Anterior cingulate cortex (tissue), 58 donors: ENCODE measurements at places on chromosomes 16 and 17.

- DNase-seq, result peak; percentile 62
These were observed 23.5 kb upstream of the ITGB4 start for GRCh38 chr17:75697651-75698291.

DNA sequence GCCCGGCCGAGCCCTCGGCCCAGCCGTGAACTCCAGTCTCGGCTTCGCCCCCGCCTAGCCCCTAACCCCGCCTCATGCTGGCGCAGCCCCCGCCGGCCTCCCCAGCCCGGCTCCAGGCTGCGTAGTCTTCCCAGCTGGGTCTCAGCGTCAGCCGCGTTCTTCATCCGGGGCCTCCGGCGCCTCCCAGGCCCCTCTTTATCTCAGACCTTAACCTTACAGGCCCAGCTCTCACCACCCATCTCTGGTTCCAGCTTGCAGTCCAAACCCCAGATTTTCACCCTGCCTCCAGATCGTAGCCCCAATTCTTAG lies at the start of gene PROCA1:
PROCA1 (minus strand) TSS at position 166 of the 309 bp plus-strand sequence. CDS start 228 bp downstream, outside the sequence.
- DNase-seq, result no peak

- DNase-seq, result peak; percentile 70
These were observed 22.7 kb upstream of the GPRC5B start for GRCh38 chr16:19907161-19907992.

GRCh38 chr16:82265809-82266208 lies 95.8 kb upstream of the MPHOSPH6 start:
- DNase-seq, result no peak

DNA sequence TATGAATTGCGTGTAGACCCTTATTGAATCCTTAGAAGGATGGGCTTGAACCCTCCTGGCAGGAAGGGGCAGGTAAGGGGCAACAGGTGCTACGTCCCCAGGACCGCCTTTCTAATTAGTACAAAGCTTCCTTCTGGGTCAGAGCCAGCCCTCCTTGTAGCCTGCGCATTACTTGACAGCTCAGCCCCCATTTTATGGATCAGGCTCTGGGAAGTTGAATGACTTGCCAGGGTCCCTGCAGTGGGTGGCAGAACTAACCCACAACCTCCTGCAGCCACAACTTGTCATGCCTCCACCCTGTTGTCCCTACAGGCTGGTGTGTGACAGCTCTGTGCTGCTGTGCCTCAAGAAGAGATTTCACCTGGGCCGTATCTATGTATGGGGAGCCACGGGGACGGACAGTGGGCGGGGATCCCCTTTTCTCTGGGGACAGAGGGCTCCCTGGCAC lies 2.7 kb downstream of the MYO15B start:
- no peak for DNase-seq

DNA sequence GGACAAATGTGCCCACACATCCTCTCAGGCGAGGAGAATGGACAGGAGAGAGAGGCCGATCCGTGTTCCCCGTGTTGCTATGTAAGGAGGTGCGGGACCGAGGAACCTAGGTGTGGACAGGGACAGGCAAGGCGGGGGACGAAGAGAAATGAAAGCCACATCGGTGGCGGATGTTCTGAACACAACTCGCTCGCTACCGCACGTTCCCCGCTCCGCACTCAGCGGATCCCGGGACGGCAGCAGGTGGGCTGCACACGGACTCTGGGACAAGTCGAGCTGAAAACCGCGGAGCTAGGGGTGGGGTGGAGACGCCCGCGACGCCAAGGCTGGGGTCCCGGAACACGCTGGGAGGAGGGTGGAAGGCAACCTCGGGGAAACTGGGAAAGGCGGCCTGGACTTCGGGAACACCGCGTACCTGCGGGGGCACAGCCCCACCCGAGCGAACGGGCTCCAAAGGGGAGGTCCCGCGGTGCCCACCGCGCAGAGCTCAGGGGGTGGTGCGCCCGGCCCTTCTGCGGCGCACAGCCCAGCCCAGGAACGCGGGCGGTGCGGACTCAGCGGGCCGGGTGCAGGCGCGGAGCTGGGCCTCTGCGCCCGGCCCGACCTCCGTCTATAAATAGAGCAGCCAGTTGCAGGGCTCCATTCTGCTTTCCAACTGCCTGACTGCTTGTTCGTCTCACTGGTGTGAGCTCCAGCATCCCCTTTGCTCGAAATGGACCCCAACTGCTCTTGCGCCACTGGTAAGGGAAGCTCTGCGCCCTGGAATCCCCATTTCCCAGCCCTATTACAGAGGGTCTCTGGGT lies at the start of gene MT1E:
MT1E (plus strand) TSS at position 642 of the 803 bp plus-strand sequence; CDS start at position 713, 71 bp downstream.
- peak; percentile 61 for DNase-seq

GRCh38 chr16:3134338-3135125 lies at the start of gene ZNF213:
ZNF213 (plus strand) TSS chr16:3135029; CDS start chr16:3137281, 2,252 bp downstream.
- peak; percentile 93 for DNase-seq

- no peak for DNase-seq
These were observed 30.9 kb downstream of the ZNF778 start for GRCh38 chr16:89248196-89248982.

GRCh38 chr17:35117984-35118383 lies 1.7 kb downstream of the RAD51D start:
- no peak for DNase-seq

- peak; percentile 22 for DNase-seq
These were observed 41.3 kb downstream of the GAS7 start for GRCh38 chr17:10156948-10157607.

DNA sequence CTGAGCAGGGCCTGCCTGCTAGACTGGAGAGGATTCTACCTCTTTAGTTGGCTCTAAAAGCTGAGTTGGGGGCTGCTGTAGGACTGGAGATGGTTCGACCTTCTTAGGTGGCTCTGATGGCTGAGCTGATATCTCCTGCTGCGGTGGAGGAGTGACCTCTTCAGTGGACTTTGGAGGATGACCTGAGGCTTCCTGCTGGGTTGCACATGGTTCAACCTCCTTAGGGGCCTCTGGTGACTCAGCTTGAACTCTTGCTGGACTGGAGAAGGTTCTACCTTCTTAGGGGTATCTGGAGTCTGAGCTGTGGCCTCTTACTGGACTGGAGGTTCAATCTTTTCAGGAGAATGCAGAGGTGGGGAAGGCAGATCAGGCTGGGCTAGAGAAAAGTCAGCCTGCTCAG lies 48.9 kb upstream of the TMEM97 start:
- DNase-seq, result no peak

GRCh38 chr17:38798614-38799500 lies 499 bp downstream of the PIP4K2B start:
- peak; percentile 63 for DNase-seq

GRCh38 chr17:17109907-17110306 lies 67.7 kb downstream of the MPRIP start:
- DNase-seq, result no peak

GRCh38 chr17:47210105-47210504 lies 957 bp downstream of the MYL4 start:
- no peak for DNase-seq

DNA sequence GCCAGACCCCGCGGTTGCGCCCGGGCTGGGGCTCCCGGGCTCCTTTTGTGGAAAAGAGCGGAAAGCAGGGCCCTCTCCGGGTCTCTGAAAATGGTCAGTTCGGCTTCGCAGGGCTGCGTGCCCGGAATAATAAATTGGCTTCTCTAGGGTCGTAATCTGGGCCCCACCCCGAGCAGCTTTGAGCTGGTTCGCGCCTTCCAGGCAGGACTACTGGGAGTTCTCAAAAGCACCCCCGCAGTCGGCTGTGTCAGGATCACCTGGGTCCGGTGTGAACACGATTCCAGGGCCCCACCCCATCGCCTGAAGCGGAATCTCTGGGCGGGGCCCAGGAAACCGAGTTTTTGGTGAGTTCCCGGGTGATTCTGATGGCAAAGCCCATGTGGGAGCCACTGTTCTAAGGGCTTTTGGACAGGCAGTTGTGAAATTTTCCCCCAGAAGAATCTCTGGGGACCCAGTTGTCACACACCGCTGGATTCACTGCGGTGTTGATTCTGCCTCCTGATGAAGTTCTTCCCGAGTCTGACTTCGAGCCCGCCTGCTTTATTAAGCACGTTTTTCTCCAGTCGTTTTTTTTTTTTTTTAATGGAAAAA lies 77.0 kb downstream of the MRC2 start:
- DNase-seq, result peak; percentile 24

GRCh38 chr16:22270525-22270924 lies 26.7 kb upstream of the POLR3E start:
- no peak for DNase-seq

- no peak for DNase-seq
These were observed 130.8 kb downstream of the PMP22 start for GRCh38 chr17:15134363-15134762.

GRCh38 chr17:77556383-77557061 lies 402.0 kb upstream of the TNRC6C start:
- DNase-seq, result no peak

DNA sequence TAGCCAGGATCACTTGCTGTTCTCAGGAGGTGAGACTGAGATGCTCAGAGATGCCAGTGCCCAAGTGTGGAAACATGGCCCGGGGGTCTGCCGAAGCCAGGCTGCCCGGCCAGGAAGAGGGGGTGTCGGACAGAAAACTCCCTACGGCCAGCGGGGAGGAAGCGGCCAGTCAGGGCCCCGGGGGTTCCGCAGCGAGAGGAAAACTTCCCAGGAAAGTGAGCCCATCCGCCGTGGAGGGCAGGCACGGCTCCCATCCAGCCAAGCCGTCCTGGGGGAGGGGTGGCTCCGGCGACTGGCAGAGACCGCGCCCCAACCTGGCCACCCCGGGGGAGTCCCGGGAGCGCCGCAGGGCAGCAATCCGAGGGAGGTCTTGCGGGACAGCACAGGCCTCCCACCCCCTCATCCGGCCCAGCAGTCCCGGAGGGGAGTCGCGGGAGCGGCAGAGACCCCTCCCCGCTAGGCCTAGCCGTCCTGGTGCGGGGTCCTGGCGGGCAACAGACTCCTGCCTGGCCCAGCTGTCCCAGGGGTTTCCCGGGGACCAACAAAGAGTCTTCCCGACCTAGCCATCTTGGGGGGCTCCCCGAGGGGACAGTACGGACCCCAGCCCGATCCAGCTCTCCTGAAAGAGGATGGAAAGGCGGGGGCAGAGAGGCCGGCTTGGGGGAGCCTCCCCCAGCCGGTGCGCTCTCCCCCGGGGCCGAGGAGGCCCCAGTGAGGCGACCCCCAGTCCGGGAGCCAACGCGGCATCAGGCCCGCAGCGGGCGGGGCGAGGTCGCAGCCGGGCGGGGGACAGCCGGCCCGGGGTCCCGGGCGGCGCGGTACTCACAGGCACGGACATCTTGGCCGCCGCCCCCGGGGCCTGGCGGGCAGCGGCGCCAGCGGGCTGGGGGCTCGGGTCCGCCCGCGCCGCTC lies 13.8 kb upstream of the BCAR1 start:
- peak; percentile 54 for DNase-seq

DNA sequence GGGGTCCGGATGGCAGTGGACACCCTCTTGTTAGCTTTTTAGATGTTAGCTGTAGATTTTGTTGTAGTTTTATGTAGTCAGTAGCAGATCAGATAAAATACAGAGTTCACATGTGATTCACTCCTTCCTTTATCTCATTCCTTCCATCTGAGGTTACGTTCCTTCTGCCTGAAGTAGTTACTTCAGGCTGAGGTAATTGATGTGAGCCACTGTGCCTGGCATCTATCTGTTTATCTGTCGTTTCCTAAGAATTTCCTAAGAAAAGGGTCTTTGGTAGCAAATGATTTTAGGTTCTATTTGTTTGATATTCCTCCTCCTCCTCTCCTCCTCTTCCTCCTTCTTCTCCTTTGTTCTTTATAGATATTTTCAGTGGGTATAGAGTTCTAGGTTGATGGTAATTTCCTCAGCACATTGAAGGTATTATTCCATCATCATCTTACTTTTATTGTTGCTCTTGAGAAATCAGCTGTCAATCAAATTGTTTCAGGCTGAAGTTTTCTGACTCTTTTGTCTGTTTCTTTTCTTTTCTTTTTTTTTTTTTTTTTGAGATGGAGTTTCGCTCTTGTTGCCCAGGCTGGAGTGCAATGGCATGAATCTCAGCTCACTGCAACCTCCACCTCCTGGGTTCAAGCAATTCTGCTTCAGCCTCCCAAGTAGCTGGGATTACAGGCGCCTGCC lies 29.6 kb upstream of the FBXO47 start:
- DNase-seq, result no peak

DNA sequence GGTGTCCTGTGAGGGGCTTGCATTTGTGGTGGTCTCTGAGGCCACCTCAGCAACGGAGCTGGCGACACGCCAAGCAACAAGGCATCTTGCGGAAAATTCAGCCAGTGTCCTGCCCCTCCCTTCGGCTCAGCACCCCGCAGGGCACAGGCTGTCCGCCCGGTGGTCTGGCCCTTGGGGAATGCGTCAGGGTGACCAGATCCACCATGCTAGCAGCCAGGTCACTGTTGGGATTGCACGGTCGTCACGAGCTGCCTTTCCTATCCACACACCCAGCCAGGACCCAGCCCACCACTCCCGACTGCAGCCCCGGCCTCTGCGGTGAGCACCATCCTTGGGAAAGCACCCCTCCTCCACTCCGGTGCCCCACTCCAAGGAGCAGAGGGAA lies 221.2 kb downstream of the NTN1 start:
- DNase-seq, result no peak

- DNase-seq, result no peak
These were observed 160.1 kb upstream of the CDH5 start for GRCh38 chr16:66206363-66206762.

DNA sequence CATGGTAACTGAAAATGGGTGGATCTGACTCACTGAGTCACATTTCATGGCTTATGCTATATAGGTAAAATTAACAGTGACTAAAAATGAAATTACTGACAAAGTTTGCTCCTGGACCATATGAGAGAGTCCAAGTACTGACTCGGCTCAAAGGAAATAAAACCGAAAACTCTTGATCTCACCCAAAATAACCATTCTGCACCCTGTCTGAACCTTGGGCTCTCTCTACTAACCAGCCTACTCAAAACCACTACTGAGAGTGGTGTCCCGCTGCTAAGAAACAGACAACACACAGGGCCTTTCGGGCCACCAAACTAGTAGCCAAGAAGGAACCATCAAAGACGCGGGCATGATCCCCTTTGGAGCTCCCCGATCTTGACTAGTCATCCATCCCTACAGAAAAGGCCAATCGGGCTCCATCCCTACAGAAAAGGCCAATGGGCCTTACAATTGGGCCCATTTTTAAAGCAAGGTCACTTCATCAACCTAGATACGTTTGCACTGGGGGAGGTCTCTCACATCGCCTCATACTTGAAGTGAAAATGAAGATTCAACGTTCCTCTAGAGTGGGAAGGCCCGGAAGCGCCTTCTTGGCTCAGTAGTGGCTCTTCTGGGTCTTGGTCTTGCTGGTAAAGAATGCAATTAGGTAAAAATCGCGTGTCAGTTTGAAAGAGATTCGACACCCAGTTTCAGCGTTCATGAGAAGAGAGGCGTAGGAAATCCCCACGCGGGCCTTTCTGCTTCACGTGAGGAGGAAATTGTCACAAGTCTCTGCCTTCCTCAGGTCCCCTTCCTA lies 720 bp upstream of the ZPBP2 start:
- DNase-seq, result no peak

DNA sequence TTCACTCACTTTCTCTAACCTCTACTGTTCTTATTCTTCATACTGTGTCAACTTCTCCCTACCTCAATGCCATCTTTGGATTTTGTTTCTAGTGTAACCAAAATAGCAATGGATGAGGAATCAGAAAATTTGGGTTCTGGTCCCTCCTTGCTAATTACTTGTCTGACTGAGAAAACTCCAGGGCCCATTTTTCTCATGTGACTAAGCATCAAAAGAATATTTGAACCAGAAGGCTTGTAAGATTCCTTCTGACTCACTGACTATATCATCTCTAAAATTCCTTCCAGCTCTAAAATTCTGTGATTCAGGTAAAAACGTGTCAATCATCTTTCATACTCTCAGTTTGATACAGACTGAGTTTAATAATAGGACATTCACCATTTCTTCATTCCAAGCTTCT lies 57.9 kb downstream of the BRIP1 start:
- no peak for DNase-seq

GRCh38 chr17:61201211-61201610 lies 198.4 kb upstream of the TBX2 start:
- no peak for DNase-seq
